ENCODE measurements at places on chromosomes 4 and X. TPM values are rescaled to one million over a fixed set of nuclear protein-coding genes. Genes with fewer than 3 reads are reported as not detected.

The XG gene
- not detected for total RNA-seq

- no peaks in the 10 kb centered on the region for H3K27me3 ChIP-seq
- no peaks in the 10 kb centered on the region for H3K4me1 ChIP-seq
- H3K27ac ChIP-seq, result no peak within 1 kb of the TSS
These were observed at the start of gene EXOC1L for GRCh38 chr4:55819634-55820033. Gene EXOC1L (plus strand): TSS chr4:55819790. CDS start chr4:55820027, 237 bp downstream.

DNA sequence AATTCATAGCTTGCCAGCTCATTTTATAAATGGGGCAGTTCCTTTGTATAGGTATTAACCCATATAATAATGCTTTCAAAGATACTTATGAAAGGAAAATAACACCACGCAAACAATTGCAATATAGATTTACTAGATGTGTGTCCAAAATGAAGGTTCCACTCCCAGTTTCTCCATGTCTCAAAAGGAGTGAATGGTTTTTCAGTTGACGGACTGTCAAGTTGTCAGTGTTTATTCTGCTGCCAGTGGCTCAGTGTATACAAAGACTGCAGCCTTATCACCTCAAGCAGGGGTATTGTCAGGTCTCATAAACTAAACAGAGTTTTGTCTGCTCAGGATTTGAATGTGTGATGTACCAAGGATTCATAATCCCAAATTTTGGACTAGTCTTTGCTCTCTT is 585.3 kb upstream of the ATOH1 start:
- H3K27me3 ChIP-seq, result no peaks in the 10 kb centered on the region
- no peaks in the 10 kb centered on the region for H3K4me1 ChIP-seq
- H3K36me3 ChIP-seq, result no peaks in the 10 kb centered on the region
- DNase-seq, result no peak

GRCh38 chr4:80538276-80538926 is 202.9 kb downstream of the CFAP299 start:
- H3K4me1 ChIP-seq, result no peaks in the 10 kb centered on the region
- no peaks in the 10 kb centered on the region for H3K36me3 ChIP-seq
- DNase-seq, result no peak

- no peaks in the 10 kb centered on the region for H3K27me3 ChIP-seq
- H3K27ac ChIP-seq, result no peak overlapping the region
- H3K4me3 ChIP-seq, result no peak overlapping the region
- H3K36me3 ChIP-seq, result no peaks in the 10 kb centered on the region
These were observed 307.0 kb downstream of the FSTL5 start for GRCh38 chr4:161856711-161857326.

GRCh38 chr4:76943790-76944189 is 5.8 kb upstream of the SEPTIN11 start:
- DNase-seq, result no peak
- no peaks in the 10 kb centered on the region for H3K36me3 ChIP-seq
- no peak overlapping the region for H3K27ac ChIP-seq
- H3K27me3 ChIP-seq, result no peaks in the 10 kb centered on the region

DNA sequence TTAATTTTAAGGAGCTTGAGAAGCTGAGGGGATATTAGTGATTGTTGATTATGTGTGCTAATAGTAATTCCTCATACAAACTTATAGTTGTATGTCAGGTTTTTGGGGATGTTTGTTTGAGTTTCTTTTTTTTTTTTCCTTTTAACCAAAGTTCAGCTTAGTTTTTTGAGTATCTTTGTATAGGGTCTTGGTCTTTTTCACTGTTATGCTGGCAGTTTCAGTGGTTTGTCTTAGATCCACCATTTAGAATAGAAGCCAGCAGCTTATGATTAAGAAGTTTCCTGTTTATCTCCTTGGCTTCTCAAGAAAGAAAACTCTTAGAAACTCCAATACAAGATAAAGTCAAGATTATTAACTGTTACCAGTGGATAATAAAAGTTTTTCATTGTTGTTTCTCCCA is 16.1 kb downstream of the CPEB2 start:
- no peak for DNase-seq
- peaks cover 88% of the 10 kb centered on the region for H3K4me1 ChIP-seq
- H3K4me3 ChIP-seq, result no peak overlapping the region
- peaks cover 32% of the 10 kb centered on the region for H3K36me3 ChIP-seq

The CXCL11 gene
- total RNA-seq, result not detected

The UGT2B15 gene
- 51.0 TPM for total RNA-seq

The LRP2BP gene
- 0.45 TPM for total RNA-seq

DNA sequence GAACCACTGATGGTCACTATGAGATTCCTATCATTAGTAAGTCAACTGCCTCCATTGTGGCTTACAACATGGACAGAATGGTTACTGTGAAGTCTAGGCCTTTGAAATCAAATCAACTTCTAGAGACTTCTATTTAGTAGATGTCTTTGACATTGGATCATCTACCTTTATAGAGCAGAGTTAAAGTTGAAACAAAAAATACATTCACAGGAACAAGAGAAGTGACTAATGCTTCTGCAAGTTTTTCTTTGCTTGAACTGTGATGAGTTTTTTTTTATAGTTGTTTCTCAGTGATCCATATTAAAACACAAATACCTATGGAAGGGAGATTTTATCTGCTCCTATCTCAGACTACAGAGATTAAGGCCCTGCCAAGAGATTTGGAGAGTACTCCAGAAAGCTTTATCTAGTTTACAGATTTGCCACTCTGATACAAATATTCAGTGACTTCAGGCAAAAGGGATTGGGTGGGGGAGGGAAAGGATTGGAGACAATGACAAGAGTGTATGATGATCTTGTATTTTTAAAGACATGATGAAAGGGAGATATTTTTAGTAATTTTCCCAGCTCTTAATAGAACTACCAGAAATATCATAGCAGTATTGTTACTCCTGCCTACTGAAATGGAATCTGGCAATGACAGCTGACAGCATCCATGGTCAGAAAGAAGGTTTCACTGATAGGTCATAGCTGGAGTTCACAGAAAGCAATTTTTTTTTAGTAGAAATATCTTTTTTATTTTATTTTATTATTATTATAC is 16.0 kb upstream of the EPGN start:
- H3K4me1 ChIP-seq, result no peaks in the 10 kb centered on the region
- no peaks in the 10 kb centered on the region for H3K27me3 ChIP-seq
- no peak for DNase-seq
- H3K36me3 ChIP-seq, result no peaks in the 10 kb centered on the region

The XAGE1A gene
- total RNA-seq, result not detected

GRCh38 chr4:10584042-10584441 is 100.5 kb downstream of the CLNK start:
- no peaks in the 10 kb centered on the region for H3K36me3 ChIP-seq
- H3K4me3 ChIP-seq, result no peak overlapping the region
- DNase-seq, result peak; percentile 31
- H3K4me1 ChIP-seq, result no peaks in the 10 kb centered on the region
- H3K27me3 ChIP-seq, result no peaks in the 10 kb centered on the region
- H3K27ac ChIP-seq, result no peak overlapping the region

DNA sequence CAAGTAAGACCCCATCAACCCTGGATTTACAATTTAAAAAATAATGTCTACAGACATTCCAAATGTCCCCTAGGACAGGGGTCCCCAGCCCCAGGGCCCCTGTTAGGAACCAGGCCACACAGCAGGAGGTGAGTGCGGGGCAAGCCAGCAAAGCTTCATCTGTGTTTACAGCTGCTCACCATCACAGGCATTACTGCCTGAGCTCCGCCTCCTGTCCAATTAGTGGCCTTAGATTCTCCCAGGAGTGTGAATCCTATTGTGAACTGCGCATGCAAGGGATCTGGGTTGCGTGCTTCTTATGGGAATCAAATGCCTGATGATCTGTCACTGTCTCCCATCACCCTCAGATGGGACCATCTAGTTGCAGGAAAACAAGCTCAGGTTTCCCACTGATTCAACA is 146.1 kb downstream of the ATP10D start:
- no peaks in the 10 kb centered on the region for H3K4me1 ChIP-seq
- no peaks in the 10 kb centered on the region for H3K27me3 ChIP-seq
- DNase-seq, result no peak
- H3K27ac ChIP-seq, result no peak overlapping the region
- H3K4me3 ChIP-seq, result no peak overlapping the region

- no peak for DNase-seq
- no peak overlapping the region for H3K27ac ChIP-seq
- H3K4me1 ChIP-seq, result peaks cover 35% of the 10 kb centered on the region
- H3K4me3 ChIP-seq, result no peak overlapping the region
These were observed 132.5 kb downstream of the AFF1 start for GRCh38 chr4:87067124-87067885.

The F8A2 gene
- total RNA-seq, result 2.6 TPM

DNA sequence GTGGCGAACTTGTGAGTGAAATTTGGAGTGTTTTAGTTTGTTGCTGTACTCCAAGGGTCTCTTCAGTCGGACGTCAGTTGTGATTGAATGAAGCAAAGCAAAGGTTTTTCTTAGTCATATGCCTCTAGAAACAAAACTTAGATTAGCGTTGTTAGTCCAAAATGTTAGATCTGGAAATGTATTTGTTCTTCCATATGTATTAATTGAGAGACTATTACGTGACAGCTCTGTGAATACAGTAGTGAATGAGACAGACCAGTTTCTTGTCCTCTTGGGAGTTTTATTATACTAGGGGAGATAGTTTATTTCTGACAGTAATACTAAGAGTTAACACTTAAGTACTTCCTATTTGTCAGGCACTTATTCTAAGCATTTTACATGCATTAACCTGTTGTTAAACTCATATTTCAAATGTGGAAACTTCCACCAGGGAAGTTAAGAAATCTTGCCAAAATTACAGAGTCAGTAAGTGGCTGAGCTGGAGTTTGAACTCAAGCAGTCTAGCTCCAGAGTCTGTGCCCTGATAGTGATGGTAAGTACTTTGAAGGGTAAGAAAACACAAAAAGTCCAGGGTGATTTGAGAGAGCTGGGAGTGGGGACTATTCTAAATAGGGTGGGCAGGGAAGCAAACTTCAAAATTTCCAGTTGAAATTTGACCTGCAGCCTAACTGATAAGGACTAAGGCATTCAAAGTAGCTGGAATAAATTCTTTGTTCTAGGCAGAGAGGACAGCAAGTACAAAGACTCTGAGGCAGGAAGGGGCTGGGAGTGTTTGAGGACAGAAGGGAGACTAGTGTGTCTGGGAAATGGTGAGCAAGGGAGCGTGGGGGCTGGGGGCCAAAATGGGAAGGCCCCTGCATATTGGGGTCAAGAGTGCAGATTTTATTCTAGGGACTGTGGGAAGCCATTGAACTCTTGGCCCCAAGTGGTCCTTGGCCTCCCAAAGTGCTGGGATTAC is 17.0 kb downstream of the ADD1 start:
- peak overlapping the region; percentile 68 for H3K27ac ChIP-seq
- no peak for DNase-seq
- peaks cover 100% of the 10 kb centered on the region for H3K4me1 ChIP-seq
- no peaks in the 10 kb centered on the region for H3K27me3 ChIP-seq
- H3K36me3 ChIP-seq, result no peaks in the 10 kb centered on the region
- H3K4me3 ChIP-seq, result no peak overlapping the region

- H3K4me1 ChIP-seq, result no peaks in the 10 kb centered on the region
- H3K27ac ChIP-seq, result no peak overlapping the region
- no peaks in the 10 kb centered on the region for H3K27me3 ChIP-seq
- H3K4me3 ChIP-seq, result no peak overlapping the region
- no peak for DNase-seq
These were observed 15.3 kb upstream of the BEND4 start for GRCh38 chr4:42167709-42168108.

DNA sequence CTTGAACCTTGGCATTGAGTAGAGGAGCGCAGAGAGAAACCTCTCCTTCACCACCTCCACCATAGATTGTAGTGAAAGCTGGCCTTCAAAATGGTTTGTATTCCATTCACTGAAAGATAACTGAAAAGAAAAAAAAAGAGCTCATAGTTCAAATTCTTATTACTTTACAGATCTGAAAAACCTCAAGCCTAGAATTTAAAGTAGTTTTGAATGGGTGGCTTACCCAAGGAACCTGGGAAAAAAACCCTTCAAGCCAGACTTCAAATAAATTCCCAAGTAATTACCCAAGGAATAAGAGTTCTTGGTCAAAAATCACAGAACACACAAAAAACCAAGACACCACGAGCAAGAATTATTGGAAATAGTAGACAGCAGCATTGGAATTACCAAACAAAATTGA is 83.6 kb upstream of the TMEM33 start:
- H3K27ac ChIP-seq, result no peak overlapping the region
- no peaks in the 10 kb centered on the region for H3K36me3 ChIP-seq
- peaks cover 27% of the 10 kb centered on the region for H3K27me3 ChIP-seq
- H3K4me3 ChIP-seq, result no peak overlapping the region
- H3K4me1 ChIP-seq, result no peaks in the 10 kb centered on the region

- peak; percentile 94 for DNase-seq
- H3K4me3 ChIP-seq, result peak overlapping the region; percentile 61
- H3K4me1 ChIP-seq, result peaks cover 4% of the 10 kb centered on the region
- no peaks in the 10 kb centered on the region for H3K36me3 ChIP-seq
These were observed 641 bp upstream of the NCBP2L start for GRCh38 chrX:107776649-107777535.

The ANK2 gene
- 16.5 TPM for total RNA-seq

GRCh38 chr4:94508296-94508695 is 56.6 kb downstream of the PDLIM5 start:
- peaks cover 21% of the 10 kb centered on the region for H3K4me1 ChIP-seq
- H3K36me3 ChIP-seq, result no peaks in the 10 kb centered on the region
- DNase-seq, result no peak
- no peak overlapping the region for H3K4me3 ChIP-seq

GRCh38 chrX:21912989-21913388 is 27.5 kb upstream of the SMS start:
- no peaks in the 10 kb centered on the region for H3K36me3 ChIP-seq
- H3K4me3 ChIP-seq, result no peak overlapping the region
- H3K4me1 ChIP-seq, result no peaks in the 10 kb centered on the region
- no peak overlapping the region for H3K27ac ChIP-seq

DNA sequence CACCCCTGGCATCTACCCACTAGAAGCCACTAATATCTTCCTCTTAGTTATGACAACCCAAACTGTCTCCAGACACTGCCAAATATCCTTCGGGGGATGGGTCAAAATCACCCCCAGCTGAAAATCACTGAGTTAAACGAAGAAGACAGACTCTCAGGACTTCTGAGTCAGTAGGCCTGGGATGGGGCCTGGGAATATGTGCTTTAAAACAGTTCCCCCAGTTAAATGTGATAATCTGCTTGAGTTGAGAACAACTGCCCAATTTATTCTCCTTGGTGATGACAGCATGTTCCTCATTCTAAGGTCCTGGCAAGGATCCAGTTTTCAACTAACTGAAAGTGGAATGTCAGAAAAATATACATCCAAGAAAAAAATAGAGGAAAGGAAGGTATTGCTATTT is 52.4 kb downstream of the CBLL2 start:
- DNase-seq, result no peak
- no peaks in the 10 kb centered on the region for H3K4me1 ChIP-seq
- H3K4me3 ChIP-seq, result no peak overlapping the region
- no peaks in the 10 kb centered on the region for H3K27me3 ChIP-seq
- no peaks in the 10 kb centered on the region for H3K36me3 ChIP-seq

DNA sequence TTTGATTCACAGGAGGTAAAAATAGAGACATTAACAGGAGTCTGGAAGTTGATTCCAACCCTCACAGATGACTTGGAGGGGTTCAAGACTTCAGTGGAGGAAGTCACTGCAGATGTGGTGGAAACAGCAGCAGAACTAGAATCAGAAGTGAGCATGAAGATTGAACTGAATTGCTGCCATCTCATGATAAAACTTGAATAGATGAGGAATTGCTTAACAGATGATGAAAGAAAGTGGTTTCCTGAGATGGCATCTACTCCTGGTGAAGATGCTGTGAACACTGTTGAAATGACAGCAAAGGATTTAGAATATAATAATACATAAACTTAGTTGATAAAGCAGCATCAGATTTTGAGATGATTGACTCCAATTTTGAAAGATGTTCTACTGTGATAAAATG is 76.5 kb downstream of the RELL1 start:
- H3K4me1 ChIP-seq, result no peaks in the 10 kb centered on the region
- no peak for DNase-seq
- peaks cover 28% of the 10 kb centered on the region for H3K36me3 ChIP-seq
- no peaks in the 10 kb centered on the region for H3K27me3 ChIP-seq

The HSFX3 gene
- total RNA-seq, result not detected

The RNF128 gene
- total RNA-seq, result 78.6 TPM
